ENCODE measurements at places on chromosomes 7 and 10.

DNA sequence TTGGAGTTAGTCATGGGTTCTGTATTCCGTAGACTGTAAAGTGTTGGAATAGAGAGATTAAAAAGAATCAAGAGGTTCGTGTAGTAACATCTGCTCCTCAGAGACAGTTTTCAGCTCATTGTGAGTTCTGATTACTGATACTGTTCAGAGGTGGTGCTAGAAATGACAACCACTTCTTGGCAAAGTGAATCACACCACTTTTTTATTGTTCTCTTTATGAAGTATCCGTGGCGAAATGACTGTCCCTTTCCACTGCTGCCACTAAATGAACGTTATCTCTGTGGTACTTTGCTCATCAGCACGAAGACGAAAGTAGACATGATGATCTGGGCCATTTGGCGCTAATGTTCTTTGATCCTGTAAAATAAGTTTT, 860 bp downstream of the RPP30 start:
- no peak for DNase-seq

- no peak for DNase-seq
These were observed 2.9 kb downstream of the ELMO1 start for GRCh38 chr7:37445790-37446189.

DNA sequence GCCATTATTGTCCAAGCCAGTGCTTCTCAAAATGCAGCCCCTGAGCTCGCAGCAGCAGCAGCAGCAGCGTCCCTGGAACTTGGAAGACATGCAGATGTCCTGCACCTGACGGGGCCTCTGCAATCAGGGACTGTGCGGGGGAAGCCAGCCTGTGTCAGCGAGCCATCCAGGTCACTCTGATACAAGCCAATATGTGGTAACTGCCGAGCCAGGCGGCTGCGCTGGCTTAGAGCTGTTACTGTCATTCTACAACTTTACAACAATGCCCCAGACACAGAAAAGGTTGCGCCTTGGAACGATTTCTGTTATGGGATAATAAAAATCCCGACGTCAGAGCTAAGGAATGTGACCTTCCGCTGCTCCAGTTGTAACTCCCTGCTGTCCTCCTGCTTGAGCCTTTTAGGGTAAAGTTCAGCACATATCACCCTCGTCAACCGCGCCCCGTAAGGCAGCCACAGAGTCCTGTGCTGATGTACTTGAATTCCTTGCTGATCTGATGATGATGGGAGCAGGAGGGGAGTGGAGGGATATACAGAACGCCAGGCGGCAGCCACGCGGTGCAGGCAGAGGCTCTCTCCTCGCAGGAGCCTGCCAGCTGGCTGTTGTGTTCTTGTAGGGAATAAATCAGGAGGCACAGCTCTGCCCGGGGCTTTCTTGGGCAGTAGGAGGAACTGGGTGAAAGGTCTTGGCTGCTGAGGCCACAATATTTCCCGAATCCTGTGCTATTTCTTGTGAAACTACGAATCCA, 20.0 kb upstream of the CRYGN start:
- peak; percentile 92 for DNase-seq

- DNase-seq = no peak
These were observed 25.9 kb upstream of the PTPRZ1 start for GRCh38 chr7:121847041-121847440.

- DNase-seq = no peak
These were observed 214.4 kb upstream of the CELF2 start for GRCh38 chr10:10803278-10803677.

GRCh38 chr10:15096661-15097010, 519 bp upstream of the RPP38 start:
- no peak for DNase-seq

GRCh38 chr7:159086301-159086925, 58.3 kb downstream of the VIPR2 start:
- DNase-seq = no peak

DNA sequence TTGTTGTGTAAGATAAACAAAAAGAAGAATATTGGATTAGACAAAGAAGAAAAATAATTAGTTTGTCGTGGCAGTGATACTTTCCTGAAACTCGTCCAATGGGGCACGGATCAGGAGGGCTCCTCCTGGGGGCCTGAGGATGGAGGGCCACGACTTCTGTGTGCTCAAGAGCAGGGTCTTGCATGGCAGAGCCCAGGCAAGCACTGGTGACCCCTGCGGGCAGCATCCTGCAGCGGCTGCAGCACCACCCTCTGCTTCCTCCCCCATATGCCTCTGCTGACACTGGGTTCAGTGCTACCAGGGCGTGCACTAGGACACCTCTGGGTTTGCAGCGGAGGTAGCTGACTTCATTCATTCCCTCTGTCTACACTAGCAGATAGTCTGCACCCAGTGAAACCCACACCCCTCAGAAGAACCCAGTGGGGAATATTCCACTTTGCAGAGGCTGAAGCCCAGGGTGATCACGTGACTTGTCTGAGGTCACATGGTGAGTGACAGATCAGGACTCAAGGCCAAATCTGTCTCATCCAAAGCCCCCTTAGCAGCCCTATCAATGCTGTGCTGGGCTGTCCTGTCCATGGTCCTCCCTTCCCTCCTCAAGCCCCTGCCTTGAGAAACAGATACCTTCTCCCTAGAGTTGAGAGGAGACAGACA, 375.5 kb downstream of the TCERG1L start:
- DNase-seq = no peak

DNA sequence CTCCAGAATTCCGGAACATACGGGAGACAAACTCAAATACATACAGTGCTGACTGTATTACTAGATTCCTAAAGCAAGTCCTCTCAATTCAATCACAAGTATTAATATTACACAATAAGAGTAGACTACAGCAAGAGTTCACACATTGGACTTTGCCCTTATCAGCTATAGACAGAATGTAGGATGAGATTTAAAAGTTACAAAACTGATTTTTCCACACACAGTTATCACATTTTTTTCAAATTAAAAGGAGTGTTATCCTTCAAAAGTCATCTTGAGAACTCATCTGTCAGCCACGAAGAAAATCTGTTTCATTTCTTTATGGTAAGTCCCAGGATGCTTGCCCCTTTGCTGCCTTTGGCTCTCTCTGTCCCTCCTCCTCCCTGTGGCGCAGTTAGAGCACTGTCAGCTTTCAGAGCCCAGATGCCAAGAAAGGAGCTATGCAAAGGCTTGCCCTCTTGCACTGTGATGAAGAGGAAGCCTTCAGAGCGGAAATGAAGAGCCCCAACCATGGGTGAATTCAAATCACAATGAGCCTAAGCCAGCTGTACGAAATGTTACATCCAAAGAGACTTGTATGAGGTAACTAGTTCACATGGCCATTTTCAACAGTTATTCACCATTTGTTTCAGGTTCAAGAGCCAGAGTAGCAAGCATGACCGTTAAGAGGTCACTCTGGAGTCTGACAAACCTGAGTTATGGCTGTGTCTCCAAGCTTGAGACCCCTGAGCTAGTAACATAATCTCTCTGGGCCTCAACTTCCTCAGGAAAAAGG, 10.7 kb downstream of the NCOA4 start:
- peak; percentile 38 for DNase-seq

- no peak for DNase-seq
These were observed 134.8 kb upstream of the ZMIZ1 start for GRCh38 chr10:78933828-78934531.

Data from choroid plexus epithelial cell (primary cell).